Pancreas (tissue), 10 donors: ENCODE measurements at places on chromosomes 13 and 19.

GRCh38 chr13:73210218-73210883, 151.5 kb downstream of the KLF5 start:
- H3K27ac ChIP-seq = peak overlapping the region; percentile 5
- no peaks in the 10 kb centered on the region for H3K27me3 ChIP-seq
- H3K4me1 ChIP-seq = no peaks in the 10 kb centered on the region
- no peak for DNase-seq
- H3K4me3 ChIP-seq = no peak overlapping the region

DNA sequence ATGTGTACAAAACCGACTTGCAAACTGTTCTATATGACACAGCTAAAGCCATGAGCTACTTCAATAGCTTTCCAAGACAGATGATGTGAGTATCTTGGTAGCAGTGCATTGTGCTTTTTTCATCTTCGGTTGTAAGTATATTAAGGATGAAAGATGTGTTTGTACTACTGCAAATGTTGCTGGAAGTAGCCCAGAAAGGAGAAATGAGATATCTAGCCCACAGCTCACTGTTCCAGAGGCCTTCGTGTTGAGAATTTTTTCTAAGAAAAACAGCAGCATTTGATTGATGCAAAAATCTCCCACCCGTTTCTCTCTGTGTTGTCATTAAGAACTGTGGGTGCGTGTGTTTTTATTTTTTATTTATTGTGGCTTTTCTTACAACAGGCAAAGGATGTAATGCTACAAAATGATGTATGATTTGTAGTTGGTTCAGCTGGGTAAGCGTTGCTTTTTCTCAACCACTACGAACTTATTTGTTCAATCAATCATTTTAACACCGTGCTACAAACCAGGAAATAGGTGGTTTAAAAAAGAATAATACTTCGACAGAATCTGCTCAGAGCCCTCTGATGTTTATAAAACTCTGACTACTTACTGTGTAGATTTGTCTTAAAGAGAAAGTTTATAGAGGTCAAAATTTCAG, 41.6 kb upstream of the RFC3 start:
- peaks cover 20% of the 10 kb centered on the region for H3K4me1 ChIP-seq
- peak overlapping the region; percentile 26 for H3K27ac ChIP-seq
- H3K27me3 ChIP-seq = no peaks in the 10 kb centered on the region
- H3K36me3 ChIP-seq = no peaks in the 10 kb centered on the region

DNA sequence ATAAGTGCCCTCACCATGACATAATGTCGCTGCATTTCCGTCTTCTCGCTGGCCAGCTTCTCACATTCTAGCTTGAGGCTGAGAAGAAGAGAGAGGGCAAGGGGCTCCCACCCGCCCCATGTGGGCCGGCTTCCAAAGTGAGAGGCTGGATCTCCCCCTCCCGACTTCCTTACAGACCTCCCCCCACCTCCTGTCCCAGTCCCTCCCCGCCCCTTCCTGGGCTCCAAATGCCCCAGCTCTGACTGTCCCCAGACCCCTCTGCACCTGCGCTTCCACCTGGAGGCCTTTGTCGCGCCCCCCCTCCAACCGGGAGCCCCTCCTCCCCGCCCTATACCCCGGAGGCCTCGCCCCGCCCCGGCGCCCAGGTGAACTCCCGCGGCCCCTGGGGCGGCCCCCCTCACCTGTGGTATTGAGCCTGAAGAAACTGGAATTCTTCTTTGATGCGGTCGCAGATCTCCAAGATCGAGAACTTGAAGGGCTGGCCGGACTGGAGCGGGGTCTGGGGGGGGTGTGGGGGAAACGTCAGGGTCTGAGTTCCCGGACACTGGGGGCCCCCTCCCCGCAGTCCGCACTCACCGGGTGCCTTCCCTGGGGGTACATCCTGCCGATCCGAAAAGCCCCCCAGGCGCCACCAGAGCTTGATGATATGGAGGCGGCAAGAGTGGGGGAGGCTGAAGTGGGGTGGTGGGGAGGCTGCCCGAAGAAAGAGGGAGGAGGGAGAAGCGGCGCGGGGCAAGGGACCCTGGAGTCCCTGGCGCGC, 595 bp downstream of the TLE2 start:
- H3K36me3 ChIP-seq = no peaks in the 10 kb centered on the region
- peak overlapping the region; percentile 35 for H3K4me3 ChIP-seq
- H3K27ac ChIP-seq = peak overlapping the region; percentile 26
- DNase-seq = peak; percentile 70
- no peaks in the 10 kb centered on the region for H3K4me1 ChIP-seq

GRCh38 chr19:7874076-7874896, at the start of gene PRR36:
Gene PRR36 (minus strand): TSS chr19:7874390. CDS start chr19:7873689, 701 bp downstream.
- H3K27ac ChIP-seq = no peak within 1 kb of the TSS
- peak; percentile 63 for DNase-seq

- no peaks in the 10 kb centered on the region for H3K36me3 ChIP-seq
- no peaks in the 10 kb centered on the region for H3K27me3 ChIP-seq
- no peaks in the 10 kb centered on the region for H3K4me1 ChIP-seq
- DNase-seq = no peak
Observed at GRCh38 chr13:83620530-83621220, 261.6 kb downstream of the SLITRK1 start.

GRCh38 chr19:7988307-7988706, 17.1 kb downstream of the ELAVL1 start:
- H3K27ac ChIP-seq = no peak overlapping the region
- DNase-seq = no peak
- H3K4me1 ChIP-seq = no peaks in the 10 kb centered on the region
- H3K36me3 ChIP-seq = no peaks in the 10 kb centered on the region
- no peaks in the 10 kb centered on the region for H3K27me3 ChIP-seq

- no peaks in the 10 kb centered on the region for H3K4me1 ChIP-seq
- H3K36me3 ChIP-seq = no peaks in the 10 kb centered on the region
- no peak overlapping the region for H3K27ac ChIP-seq
- H3K27me3 ChIP-seq = no peaks in the 10 kb centered on the region
Observed at GRCh38 chr13:64505336-64505910, 2724.7 kb downstream of the PCDH9 start.

DNA sequence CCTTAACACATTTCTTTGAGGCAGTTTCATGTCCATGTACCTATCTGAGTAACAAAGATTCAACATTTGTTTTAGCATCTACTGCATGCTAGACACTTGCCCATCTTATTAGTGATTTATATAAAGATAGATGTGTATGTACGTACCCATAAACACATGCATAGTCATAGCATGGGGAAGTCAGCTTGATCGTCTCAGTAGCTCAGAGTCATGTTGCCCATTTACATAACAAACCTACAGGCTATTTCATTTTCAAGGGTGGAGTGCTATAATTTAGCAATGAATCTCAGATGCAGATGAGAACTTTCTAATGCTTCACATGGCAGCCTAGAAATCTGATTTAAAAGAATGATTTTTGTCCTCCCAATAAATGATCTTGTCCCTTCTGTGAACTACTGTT, 23.5 kb downstream of the FLT1 start:
- no peaks in the 10 kb centered on the region for H3K27me3 ChIP-seq
- DNase-seq = no peak
- H3K4me1 ChIP-seq = no peaks in the 10 kb centered on the region
- no peak overlapping the region for H3K27ac ChIP-seq
- H3K4me3 ChIP-seq = no peak overlapping the region

- no peak overlapping the region for H3K27ac ChIP-seq
- no peak overlapping the region for H3K4me3 ChIP-seq
- no peaks in the 10 kb centered on the region for H3K4me1 ChIP-seq
Observed at GRCh38 chr13:41467425-41467945, 10.1 kb downstream of the RGCC start.

DNA sequence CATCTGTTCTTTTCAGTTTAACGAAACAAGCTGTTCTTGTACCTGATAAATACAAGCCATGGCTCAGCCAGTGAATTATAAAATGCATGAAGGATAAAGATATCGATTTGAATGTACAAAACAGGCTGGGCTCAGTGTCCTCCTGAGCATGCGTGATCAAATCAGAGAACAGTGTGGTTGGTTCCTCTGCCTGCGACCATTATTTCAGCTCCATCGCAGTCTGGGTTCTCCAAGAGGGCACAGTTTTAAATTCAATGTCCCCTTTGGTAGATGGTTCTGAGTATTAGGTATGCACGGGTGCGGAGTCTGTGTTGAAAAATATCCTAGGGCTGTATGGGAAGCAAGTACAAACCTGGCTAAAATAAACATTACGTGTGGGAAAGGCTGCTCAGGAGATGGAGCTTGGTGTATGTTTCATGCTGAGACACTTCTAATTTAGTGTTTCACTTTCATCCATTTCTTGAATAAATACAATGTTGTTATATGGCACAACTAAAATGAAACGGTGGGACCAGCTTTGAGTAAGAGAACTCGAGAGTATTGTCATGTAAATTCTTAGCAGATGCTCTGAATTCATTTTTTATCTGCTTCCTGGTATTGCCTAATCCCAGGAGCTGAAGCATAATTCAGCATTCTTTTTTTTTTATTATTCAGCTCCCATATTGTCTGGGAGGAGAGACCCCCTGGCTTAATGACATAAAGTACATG, 458.7 kb downstream of the MYO16 start:
- DNase-seq = no peak
- H3K4me3 ChIP-seq = no peak overlapping the region
- no peak overlapping the region for H3K27ac ChIP-seq
- H3K27me3 ChIP-seq = no peaks in the 10 kb centered on the region
- no peaks in the 10 kb centered on the region for H3K4me1 ChIP-seq

GRCh38 chr13:97211300-97211699, 10.8 kb upstream of the MBNL2 start:
- no peak for DNase-seq
- H3K27me3 ChIP-seq = no peaks in the 10 kb centered on the region
- no peak overlapping the region for H3K27ac ChIP-seq
- no peaks in the 10 kb centered on the region for H3K4me1 ChIP-seq

DNA sequence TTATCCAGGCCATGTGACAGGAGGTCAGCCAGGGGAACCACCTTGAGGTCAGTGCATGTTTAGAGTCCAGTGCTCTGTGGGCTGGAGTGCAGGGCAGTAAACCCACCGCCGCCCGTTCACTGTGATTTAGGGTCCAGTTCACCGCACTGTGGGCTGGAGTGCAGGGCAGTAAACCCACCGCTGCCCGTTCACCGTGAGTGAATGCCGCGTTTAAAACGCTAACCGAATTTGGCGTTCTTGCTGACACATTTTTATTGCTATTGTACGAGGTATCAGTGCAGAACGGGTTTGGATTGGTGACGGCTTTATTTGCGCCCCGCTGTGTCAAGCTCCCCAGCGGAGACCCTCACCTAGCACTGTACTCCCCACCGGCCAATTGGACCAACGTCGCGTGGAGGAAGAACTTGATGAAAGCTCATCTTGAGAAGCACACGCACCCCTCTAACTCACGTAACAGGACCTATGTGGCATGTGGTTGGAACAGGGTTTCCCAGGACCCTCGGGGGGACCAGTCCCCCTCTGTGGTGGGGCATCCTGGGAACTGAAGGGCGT, 27.9 kb downstream of the C13orf46 start:
- H3K27me3 ChIP-seq = no peaks in the 10 kb centered on the region
- DNase-seq = peak; percentile 30
- H3K27ac ChIP-seq = no peak overlapping the region
- no peaks in the 10 kb centered on the region for H3K4me1 ChIP-seq

DNA sequence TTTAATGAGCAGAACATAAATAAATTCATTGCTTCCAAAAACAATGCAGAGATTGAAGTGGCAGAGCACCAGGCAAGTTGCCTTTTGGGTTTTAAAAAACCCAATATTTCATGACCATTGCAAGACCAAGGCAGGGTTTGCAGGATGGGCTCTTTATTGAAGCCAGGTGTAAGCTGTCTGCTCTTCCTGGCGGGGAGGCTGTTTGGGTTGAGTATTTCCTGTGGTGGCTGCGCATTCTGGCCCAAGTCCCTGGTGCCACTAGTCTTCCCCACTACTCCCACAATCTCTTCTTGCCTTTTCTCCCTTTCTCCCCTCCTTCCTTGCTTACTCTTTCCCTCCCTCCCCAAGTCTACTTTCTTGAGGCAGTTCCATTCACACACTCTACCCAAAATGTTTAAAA, 116.4 kb downstream of the AKAP11 start:
- H3K27ac ChIP-seq = no peak overlapping the region
- H3K36me3 ChIP-seq = no peaks in the 10 kb centered on the region
- H3K27me3 ChIP-seq = no peaks in the 10 kb centered on the region
- DNase-seq = no peak
- H3K4me3 ChIP-seq = no peak overlapping the region
- no peaks in the 10 kb centered on the region for H3K4me1 ChIP-seq

- peak overlapping the region; percentile 54 for H3K4me3 ChIP-seq
- no peak overlapping the region for H3K27ac ChIP-seq
- no peaks in the 10 kb centered on the region for H3K27me3 ChIP-seq
- peaks cover 18% of the 10 kb centered on the region for H3K4me1 ChIP-seq
- H3K36me3 ChIP-seq = peaks cover 12% of the 10 kb centered on the region
Observed at GRCh38 chr19:42284066-42284501, 15.0 kb downstream of the CIC start.

- H3K4me3 ChIP-seq = no peak within 1 kb of the TSS
- DNase-seq = no peak
- H3K27ac ChIP-seq = no peak within 1 kb of the TSS
- no peaks in the 10 kb centered on the region for H3K4me1 ChIP-seq
Observed at GRCh38 chr19:55149078-55150003, at the start of gene TNNT1. Gene TNNT1 (minus strand): TSS chr19:55149206. CDS start chr19:55147157, 2,049 bp downstream.

GRCh38 chr13:77372275-77372674, 45.4 kb upstream of the MYCBP2 start:
- H3K27ac ChIP-seq = no peak overlapping the region
- no peaks in the 10 kb centered on the region for H3K36me3 ChIP-seq
- DNase-seq = no peak
- H3K27me3 ChIP-seq = no peaks in the 10 kb centered on the region
- no peaks in the 10 kb centered on the region for H3K4me1 ChIP-seq

DNA sequence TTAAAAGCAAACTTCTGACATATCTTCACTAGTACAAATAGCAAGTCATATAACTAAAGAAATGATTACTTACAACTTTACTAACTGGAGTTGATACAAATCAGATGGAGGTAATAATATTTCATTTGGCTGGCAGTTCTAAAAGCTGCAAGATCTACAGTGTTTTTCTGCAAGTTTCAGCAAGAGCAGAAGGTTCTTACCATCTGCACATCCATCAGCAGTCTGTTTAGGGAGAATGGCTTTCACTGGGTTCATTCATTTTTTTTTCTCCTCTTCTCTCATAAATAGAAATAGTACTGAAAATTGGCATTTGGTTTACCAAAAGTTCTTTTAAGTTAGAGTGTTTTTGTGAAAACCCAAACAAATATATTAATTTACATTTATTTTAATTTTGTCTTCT, 3.1 kb upstream of the SHISA2 start:
- H3K27ac ChIP-seq = no peak overlapping the region
- no peaks in the 10 kb centered on the region for H3K36me3 ChIP-seq
- no peaks in the 10 kb centered on the region for H3K4me1 ChIP-seq
- no peak overlapping the region for H3K4me3 ChIP-seq
- no peak for DNase-seq

GRCh38 chr19:45082170-45082569, 3.1 kb downstream of the GEMIN7 start:
- no peaks in the 10 kb centered on the region for H3K36me3 ChIP-seq
- DNase-seq = no peak
- H3K27me3 ChIP-seq = no peaks in the 10 kb centered on the region
- no peak overlapping the region for H3K4me3 ChIP-seq
- H3K27ac ChIP-seq = no peak overlapping the region

GRCh38 chr13:36717017-36717416, 43.2 kb downstream of the SERTM1 start:
- no peaks in the 10 kb centered on the region for H3K4me1 ChIP-seq
- no peaks in the 10 kb centered on the region for H3K27me3 ChIP-seq
- no peak overlapping the region for H3K4me3 ChIP-seq
- no peak for DNase-seq
- no peaks in the 10 kb centered on the region for H3K36me3 ChIP-seq
- H3K27ac ChIP-seq = no peak overlapping the region
